ENCODE measurements at places on chromosomes 1 and 21.

GRCh38 chr1:167328816-167329483, 108.3 kb downstream of the POU2F1 start:
- no peak for DNase-seq

DNA sequence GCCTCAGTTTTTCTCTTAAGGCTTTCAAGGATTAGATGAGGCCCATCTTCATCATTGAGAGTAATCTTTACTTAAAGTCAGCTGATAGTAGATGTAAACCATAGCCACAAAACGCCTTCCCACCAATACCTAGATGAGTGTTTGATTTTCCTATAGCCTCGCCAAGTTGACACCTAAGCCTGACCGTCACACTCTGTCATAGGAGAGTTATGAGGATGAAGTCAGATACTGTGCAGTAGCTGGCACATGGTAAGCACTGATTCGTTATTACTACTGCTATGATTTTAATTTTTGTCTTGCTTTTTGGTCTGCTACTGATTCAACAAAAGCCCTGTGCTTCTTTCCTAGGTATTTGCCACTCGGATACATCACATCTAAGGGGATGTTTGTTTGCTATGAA, 395.5 kb downstream of the RPS6KC1 start:
- no peak for DNase-seq

DNA sequence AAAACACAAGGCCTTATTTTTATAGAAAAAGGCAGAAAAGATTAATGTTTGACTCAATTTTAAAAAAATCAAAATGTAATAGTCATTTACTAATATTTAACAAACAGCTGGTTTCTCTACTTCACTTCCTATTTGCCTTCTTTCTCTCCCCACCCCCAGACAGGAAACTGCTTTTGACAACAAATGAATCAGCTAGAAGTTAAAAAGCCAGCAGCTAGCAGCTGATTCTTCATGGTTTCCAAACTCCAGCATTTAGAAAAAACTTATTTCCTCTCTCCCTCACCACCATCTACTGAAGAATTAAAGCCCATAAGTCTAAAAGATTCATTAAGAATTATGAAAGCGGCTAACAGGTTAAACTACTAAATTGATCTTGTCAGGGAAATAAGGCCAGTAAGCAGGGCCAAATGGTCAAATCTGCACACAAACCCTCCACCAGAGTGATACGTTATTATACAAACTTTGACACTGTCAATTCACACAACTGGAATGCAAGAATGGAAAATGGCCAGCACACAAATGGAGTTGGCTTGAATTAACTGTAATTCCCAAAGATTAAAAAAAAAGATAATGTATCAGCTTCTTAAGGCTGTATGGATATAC, 4.0 kb downstream of the WDR26 start:
- DNase-seq, result no peak

GRCh38 chr1:59409986-59410385, 113.1 kb downstream of the FGGY start:
- DNase-seq, result no peak

DNA sequence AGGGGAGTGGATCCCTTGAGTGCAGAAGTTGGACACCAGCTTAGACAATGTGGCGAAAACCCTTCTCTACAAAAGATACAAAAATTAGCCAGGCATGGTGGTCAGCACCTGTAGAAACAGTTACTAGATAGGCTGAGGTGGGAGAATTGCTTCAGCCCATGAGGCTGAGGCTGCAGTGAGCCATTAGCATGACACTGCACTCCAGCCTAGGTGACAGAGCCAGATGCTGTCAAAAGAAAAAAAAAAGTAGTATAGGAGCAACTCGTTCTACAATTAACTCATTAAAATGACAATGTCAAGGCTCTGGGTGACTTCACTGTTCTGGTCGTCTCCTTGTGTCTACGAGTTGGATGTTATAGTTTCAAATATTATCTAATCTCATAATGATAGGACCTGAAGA, 370.6 kb upstream of the NCAM2 start:
- no peak for DNase-seq

- DNase-seq, result no peak
Observed at GRCh38 chr1:41498391-41498790, 13.9 kb upstream of the EDN2 start.

DNA sequence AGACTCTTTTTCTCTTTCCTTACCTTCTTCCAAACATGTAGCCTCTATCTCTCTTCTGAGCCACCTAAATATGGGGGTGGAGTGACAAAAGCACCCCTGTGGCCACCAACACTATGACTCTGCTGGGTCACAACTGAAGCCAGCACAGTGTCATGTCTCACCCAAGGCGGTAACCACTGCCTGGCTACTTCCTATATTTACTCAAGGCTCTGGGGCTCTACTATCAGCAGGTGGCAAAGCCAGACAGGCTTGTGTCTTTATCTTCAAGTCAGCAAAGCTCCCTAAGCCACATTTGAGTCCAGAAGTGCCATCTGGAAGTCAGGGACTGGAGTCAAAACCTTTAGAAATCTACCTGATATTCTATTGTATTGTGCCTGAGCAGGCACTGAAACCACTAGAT, 1515.2 kb downstream of the PLA2G4A start:
- DNase-seq, result no peak

GRCh38 chr21:28588997-28589396, 403.7 kb downstream of the LTN1 start:
- no peak for DNase-seq

- DNase-seq, result no peak
Observed at GRCh38 chr1:46532095-46532494, 19.4 kb downstream of the KNCN start.

GRCh38 chr1:10561955-10562354, 87.2 kb downstream of the PEX14 start:
- no peak for DNase-seq

GRCh38 chr1:186374303-186375151, 526 bp downstream of the TPR start:
- DNase-seq, result peak; percentile 38

GRCh38 chr1:11800756-11801433, 4.9 kb downstream of the MTHFR start:
- DNase-seq, result no peak

DNA sequence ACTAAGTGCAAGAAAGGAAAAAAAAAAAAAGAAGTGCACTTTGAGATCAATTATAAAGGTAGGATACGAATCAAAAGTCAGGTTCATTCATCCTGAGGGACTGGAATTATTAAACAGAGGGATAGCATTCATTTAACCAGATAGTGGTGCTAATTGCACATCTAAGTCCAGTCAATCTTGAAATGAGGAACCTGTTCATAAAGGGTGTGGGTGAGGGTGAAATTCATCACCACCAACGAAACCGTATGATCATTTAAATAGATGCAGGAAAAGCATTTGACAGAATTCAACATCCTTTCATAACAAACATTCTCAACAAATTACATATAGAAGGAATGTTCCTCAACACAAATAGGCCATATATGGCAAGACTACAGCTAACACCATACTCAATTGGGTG, 5.6 kb downstream of the CTSS start:
- no peak for DNase-seq

GRCh38 chr1:32404946-32405345, 10.7 kb upstream of the BSDC1 start:
- DNase-seq, result no peak

DNA sequence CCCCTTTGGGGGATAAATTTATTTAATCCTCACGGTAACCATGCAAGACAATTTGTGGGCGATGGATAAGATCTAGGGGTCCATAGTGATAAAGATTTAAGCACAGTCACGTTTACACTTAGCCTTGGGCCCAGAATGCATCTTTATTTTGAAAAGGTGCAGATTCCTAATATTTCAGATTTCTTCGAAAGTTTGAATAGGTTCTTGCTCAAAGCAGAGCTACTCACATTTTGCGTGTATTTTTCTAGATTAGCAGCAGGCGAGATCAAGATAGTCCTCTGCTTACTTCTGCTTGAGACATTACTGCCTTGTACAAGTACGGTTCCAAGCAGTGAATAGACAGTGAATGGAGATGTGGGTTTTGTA, 647 bp downstream of the TSEN15 start:
- DNase-seq, result no peak

DNA sequence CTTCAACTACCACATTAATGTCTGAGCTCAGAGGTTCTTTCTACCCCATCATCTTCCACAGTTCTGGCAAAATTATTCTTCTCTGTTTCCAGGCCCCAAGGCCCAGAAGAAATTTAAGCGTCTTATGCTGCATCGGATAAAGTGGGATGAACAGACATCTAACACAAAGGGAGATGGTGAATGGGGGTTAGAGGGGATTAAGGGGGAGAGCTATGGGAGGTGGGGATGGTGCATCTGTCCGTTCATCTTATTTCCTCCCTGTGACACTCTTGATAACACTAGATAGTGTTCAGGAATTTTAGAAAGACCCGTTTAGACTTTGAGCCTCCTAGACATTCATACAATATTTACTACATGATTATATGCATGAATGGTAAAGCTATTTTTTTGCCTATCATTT, 17.6 kb upstream of the RPRD2 start:
- no peak for DNase-seq

- no peak for DNase-seq
Observed at GRCh38 chr21:42195378-42196031, 23.4 kb upstream of the ABCG1 start.

- no peak for DNase-seq
Observed at GRCh38 chr1:62362061-62362917, 43.1 kb upstream of the KANK4 start.

- no peak for DNase-seq
Observed at GRCh38 chr1:109764561-109765482, 1.1 kb upstream of the EPS8L3 start.

DNA sequence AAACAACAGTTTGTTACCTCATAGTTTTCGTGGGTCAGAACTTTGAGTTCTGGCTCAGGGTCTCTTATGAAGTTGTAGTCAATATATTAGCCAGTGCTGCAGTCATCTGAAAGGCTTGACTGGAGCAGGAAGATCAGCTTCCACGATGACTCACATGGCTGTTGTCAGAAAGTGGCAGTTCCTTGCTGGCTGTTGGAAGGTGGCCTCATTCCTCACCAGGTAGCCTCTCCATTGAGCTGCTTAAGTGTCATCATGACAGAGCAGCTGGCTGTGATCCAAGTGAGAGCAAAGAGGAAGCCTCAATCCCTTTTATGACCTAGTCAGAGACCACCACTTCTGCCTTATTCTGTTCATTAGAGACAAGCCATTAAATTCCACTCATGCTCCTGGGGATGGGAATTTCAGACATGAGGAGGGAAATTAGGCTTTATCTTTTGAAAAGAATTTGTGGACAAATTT, 5.6 kb downstream of the OSBPL9 start:
- peak; percentile 82 for DNase-seq

- DNase-seq, result no peak
Observed at GRCh38 chr1:166282391-166283137, 115.8 kb upstream of the FAM78B start.

DNA sequence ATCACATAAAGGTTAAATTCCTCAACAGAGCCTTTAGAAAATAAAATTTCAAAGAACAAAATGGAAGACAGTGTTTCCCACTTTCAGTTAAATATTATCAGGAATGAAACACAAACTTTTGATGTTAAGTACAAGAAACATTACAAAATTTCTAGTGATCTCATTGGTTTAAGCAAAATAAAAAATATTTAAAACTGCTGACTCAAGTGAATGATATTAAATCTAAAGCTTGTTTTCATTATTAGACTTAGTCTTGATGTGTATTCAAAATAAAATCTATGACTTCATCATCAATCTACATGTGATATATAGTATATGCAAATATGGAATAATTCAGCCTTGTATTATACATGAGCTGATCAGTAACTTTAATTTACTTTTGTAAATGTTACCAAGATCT, 584.9 kb downstream of the PTBP2 start:
- no peak for DNase-seq

- no peak for DNase-seq
Observed at GRCh38 chr1:181645171-181645570, 161.9 kb downstream of the CACNA1E start.

All from NCI-H187 (cell line).